ENCODE measurements at places on chromosomes 5 and 9.
A peak's percentile ranks its signal among the peaks of the same experiment; 100 is the strongest.

DNA sequence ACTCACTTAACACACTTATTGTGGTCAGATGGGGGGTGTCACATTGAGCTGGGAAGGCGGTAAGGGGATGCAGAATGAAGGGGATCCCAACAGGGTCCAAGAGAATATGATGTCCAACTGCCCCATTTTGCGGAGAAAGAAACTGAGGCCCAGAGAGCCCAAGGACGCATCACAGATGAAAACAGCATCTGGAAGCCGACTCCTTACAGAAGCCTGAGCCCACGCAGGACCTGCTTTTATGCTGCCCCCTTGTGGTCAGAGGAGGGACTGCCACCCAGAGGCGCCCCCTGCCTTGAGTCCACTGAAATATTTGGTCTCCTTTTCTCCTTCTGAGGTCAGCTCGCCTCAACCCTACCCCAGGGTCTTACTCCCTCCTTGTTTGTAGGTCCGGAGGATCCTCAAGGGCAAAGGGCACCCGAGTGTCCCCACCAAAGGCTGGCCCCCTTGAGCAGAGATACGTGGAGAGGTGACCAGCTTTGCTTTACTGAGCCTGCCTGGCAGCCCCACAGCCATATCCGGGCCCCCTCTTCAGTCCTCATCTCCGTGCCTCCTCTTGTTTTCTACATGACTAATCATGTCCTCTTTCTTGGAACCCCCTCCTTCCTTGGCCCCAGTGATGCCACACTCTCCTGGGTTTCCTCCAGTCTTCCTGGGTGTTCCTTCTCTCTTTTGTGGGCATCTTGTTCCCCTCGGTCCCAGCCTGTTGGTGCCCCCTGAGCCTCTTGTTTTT lies 30.0 kb upstream of the TTLL11 start:
- DNase-seq, result peak; percentile 70

DNA sequence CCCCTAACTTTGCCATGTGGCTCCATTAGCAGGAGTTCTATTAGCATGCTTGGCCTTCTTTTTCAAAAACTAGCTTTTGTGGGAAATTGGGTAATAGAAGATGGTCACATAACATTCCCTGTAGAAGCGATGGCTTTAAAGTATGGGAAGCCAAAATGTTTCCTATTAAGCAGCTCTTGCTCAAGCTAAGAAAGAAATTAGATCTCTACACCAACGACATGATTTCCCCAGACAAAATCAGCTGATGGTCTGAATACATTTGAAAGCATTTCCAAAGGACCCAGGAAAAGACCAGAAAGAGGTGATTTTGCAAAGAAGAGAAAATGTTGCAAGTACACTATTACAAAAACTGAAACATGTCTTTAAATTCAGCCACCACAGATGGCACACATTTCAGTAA lies 4.8 kb upstream of the NFIL3 start:
- DNase-seq, result no peak

- no peak for DNase-seq
Measured at GRCh38 chr5:171619196-171619595, 166.4 kb upstream of the SMIM23 start.

DNA sequence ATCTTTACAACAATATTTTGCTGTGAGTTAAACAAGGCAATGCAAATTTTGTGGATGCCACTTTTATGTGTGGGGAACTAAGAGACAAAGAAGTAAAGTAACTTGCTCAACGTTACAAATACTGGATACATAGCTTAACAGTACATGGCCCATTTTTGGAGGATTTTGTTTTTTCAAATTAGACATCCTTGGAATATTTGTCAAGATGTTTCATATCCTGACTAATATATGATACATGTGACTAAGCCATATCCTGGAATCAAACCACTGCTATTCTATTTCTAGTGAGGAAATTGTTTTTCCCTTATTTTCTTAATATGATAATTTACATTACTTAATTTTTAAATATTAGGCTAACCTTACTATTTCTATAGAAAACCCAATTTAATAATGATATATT lies 529.8 kb downstream of the DMRTA1 start:
- DNase-seq, result no peak

DNA sequence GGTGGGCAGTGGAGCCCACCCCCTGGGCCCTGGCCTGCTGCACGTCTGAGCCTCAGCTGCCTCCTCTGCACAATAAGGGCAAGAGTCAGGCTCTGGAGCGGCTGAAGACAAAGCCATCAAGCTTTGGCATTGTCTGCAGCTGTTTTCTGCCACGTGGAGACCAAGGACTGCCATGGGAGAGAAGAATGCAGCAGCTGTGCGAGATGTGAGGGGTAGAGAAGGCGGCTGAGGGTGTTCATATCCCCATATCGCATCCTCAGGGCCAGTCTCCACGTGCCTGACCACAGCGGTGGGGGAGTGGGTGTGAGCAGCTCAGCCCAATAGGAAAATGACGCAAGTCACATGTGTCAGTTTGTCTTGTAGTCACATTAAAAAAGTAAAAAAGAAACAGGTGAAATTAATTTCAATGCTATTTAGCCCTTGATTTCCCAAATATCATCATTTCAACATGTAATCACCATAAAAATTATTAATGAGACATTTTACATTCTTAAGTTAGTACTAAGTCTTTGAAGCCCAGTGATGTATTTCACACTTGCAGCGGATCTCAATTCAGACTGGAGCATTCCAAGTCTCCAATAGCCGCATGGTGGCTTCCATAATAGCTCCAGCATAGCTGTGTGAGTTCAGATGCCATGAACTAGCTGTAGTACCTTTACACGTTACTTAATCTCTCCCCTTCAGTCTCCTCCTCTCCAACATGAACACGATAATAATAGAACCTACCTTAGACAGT lies 6.6 kb downstream of the C1QTNF2 start:
- DNase-seq, result no peak

- DNase-seq, result no peak
Measured at GRCh38 chr9:16247188-16247875, 623.1 kb downstream of the BNC2 start.

GRCh38 chr9:117234103-117234502 lies 180.8 kb downstream of the ASTN2 start:
- no peak for DNase-seq

GRCh38 chr5:81422671-81423070 lies 28.7 kb upstream of the ACOT12 start:
- no peak for DNase-seq
